ENCODE measurements at places on chromosomes 16 and 17.

GRCh38 chr16:31331141-31331764, 23.7 kb upstream of the ITGAX start:
- no peak for DNase-seq

DNA sequence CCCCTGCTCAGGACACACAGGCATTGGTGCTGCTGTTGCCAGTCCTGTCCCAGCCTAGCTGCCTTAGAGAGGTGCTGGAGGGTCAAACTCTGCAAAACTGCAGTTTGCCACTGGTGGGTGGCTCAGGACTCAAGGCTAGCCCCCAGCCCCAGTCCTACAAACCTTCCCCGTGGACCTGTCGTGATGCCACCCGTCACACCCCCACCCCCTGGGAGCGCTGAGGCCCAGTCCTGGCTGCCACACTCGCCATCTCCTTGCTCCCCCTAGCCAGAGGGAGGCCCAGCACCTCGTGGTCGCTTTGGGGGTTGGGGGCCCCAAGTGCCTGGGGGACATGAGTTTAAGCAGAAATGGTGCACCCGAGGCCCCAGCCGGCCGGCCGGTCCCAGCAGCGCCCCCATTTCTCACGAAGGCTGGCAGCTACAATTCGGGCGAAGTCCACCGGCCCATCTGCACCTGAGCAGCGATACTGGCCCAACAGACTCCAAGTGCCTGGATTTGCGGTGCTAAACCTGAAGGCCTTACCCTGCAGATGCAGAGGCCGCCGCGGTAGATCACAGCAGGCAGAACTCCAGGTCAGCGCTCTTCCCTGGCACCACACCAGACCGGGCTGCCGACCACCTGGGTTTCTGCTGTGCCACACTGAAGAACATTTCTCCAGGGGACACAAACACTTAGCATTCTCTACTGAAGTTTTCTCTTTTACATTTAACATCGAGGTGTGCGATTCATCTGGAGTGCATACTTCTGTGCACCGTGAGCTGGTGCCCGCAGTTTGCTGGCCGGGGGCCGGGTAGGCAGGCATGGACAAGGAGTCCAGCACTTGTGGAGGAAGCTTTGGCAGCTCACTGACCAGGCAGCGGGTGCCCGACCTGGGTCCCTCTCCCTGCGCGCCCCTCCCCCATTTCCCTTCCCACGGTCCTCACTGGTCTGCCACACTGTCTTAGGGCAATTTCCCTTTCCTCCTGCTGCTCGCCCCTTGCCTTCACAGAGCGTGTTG, 130.0 kb downstream of the KCNJ12 start:
- DNase-seq: no peak

DNA sequence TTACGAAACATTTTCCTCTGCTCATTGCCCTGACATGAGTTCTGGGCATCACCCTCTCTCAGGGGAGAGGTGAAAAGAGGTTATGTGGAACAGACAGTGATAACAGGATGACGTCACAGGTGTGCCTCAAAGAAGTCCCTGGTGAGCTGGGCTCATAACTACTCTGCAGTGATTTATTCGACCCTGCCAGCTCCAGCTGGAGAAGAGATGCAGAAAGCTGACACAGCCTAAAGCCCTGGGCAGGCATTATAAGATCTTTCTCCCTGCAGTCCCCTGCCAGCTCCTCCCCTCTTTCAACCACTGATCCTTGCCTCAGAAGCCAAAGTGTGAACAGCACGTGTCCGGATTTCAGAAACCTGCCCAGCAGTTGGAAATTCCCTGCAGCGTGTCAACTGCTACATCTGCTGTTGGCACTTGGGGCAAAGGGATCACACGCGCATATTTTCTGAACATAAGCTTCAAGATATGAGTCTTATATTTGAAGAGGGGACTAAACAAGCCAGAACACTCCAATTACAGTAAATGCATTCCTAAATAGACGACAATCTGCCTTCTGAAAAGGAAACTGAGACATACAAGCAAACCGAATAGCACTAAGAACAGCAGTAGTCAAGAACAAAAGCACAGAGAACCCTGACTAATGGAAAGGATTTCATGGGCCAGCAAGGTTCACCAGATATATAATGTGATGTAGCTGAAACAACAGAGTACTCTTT, 80.5 kb downstream of the SMG6 start:
- no peak for DNase-seq

DNA sequence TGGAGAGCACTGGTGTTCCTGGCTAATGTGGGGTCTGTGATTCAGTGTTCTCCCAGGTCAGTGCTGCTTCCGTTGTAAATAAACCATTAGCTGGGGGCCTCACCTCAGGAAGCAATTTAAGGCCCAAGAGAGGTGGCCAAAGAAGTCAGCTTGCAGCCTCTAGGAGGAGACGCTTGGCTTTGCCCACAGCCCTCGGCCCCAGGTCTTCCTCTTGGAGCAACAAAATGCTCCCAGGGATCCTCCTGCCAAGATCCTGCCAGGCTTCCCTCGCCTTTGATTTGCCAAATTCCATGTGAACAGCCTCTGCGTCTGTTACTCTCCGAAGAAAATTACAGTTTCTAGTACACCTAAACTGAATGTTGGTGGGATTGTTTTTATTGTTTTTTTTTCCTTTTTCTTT, 62.4 kb upstream of the TBX2 start:
- DNase-seq: no peak

- no peak for DNase-seq
Observed at GRCh38 chr16:19245326-19245925, 40.1 kb upstream of the CLEC19A start.

DNA sequence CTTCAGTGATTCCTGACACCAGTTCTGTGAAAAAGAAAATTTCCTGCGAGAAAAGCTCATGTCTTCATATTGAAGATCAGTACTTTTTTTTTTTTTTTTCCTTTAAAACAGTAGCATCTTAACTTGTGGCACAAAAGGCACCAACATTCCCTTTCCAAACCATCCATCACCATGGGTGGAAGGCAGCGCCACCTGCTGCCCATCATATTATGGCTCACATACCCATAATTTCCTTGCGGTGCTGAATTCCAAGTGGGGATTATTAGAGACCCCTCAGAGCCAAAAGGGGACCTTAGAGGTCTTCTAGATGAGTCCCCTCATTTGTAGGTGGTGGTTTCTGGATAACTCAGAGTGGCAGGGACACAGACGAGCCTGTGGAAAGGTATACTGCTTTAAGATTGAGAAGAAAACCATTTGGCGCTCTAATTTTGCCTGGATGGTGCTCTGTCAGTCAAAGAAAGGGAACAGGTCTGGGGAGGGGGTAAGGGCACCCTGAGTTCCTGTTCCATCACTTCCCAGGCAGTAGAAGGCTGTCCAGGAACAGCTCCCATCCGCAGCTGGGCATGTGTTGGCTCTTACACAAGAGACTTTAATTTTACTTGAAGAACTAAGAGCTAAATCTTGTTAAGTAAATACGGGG, 7.9 kb upstream of the SOST start:
- DNase-seq: no peak

DNA sequence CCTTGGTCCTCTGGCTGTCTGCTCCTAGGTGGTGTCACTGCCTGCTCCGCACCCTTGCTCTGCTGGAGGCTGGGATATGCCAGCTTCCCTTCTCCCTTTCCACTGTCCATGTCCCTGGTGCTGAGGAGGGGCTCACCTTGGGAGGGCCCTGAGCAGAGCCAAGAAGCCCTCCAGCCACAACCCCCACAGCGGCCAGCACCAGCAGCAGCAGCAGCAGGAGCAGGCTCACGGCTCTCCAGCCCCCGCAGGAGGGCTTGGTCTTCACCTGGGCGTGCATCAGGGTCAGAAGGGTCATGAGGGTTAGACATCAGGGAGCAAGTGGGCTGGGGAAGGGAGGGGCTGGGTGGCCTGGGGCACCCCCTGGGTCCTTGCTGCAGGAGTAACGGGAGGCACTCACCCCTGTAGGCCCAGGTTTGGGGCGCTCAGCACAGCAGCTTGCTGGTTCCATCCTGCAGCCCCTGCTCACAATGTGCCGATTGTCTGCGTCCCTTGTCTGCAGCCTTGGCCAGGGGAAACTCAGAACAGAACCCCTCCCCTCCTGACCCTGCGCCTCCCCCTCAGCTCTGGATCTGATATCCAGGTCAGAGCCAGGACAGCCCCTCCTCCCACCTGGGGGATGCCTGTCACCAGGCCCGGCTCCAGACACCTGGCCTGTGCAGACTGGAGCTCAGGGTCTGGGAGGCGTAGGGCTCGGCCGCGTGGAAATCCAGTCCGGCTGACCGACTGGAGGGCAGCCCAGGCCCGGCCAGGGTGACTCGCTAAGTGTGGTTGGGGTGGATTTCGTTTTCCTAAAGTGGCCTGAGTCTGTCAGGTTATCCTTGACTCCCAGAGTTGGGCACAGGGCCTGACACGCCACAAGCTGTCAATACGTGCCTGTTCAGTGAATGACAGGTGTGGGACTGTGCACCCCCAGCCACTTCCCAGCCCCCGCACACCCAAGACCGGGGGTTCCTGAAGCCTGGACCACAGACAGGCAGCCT, at the start of gene BRICD5:
Gene BRICD5 (minus strand): TSS at position 478 of the 980 bp plus-strand sequence. CDS start 30 bp downstream, at position 448.
- DNase-seq: no peak

DNA sequence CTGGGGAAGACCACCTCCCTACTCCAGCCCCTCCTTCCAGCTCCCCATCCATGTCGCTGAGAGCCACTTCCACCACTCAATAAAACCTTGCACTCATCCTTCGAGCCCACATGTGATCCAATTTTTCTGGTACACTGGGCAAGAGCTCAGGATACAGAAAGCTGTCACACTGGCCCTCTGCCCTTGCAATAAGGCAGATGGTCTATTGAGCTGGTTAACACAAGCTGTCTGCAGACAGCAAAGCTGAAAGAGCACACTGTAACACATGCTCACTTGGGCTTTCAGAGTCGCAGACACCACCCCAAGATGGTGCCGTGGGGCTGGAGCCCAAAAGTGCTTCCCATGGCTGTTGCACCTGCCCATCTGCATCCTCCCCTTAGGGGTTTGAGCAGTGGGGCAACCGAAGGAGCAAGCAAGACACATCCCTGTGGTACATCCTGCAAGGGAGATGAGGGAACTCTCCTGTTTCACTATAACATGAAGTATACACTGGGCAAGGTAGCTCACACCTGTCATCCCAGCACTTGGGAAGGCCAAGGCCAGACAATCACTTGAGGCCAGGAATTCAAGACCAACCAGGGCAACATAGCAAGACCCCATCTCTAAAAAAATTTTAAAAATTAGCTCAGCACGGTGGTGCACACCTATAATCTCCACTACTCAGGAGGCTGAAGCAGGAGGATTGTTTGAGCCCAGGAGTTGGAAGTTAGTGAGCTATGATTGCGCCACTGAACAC, 52.8 kb upstream of the C17orf78 start:
- no peak for DNase-seq

DNA sequence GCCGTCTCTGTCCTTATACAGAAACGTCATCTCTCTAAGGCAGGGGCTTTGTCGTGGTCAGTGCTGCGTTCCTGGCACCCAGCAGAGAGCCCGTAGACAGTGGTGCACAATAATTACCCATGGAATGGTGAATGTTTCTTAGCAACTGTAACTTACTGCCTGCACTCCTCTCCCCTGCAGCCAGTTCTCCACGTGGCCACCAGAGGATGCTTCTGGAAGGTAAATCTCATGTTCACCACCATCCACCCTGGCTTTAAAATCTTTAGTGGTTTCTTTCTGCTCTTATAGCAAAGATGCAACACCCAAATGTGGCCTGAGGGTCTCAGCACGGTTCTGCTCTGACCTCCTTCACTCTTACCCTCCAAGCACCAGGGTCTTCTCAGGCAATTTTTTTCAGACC, 150.8 kb downstream of the GRIN2A start:
- no peak for DNase-seq

DNA sequence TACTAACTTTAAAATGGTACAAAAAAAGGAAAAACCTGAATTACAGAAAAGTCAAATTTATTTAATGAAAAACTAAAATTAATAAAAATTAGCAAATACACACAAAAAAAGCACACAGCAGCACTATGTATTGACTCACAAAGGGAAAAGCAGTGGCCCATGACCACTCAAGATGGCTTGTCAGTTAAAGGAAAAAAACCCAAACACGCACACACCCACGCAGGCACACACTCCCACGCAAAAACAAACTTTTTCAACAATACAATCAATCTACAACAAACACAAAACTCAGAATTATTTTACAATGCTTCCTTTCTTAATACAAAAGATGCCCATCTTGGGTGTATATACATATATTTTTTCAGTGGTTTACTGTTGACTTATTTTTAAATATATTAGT, 24.2 kb downstream of the SIAH1 start:
- no peak for DNase-seq

DNA sequence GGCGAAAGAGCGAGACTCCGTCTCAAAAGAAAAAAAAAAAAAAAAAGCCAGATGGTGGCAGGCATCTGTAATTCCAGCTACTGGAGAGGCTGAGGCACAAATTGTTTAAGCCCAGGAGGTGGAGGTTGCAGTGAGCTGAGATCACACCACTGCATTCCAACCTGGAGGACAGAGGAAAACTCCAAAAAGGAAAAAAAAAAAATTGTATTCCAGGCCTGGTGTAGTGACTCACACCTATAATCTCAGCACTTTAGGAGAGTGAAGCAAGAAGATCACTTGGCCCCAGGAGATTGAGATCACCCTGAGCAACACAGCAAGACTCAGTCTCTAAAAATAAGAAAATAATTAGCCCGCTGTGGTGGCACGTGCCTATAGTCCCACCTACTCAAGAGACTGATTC, 20.1 kb downstream of the HBQ1 start:
- DNase-seq: no peak

- no peak for DNase-seq
Observed at GRCh38 chr17:41492351-41492750, 2.6 kb upstream of the KRT36 start.

GRCh38 chr17:73582359-73582758, 61.9 kb downstream of the SDK2 start:
- no peak for DNase-seq

GRCh38 chr16:50290856-50291255, 24.5 kb downstream of the ADCY7 start:
- DNase-seq: no peak

- no peak for DNase-seq
Observed at GRCh38 chr17:21476867-21477266, 100.7 kb downstream of the KCNJ12 start.

GRCh38 chr16:89842471-89843408, 14.5 kb downstream of the SPIRE2 start:
- DNase-seq: no peak

- no peak for DNase-seq
Observed at GRCh38 chr17:81939881-81940385, 2.8 kb upstream of the PYCR1 start.

- DNase-seq: peak; percentile 86
Observed at GRCh38 chr16:58236231-58236690, 38.4 kb upstream of the CSNK2A2 start.

DNA sequence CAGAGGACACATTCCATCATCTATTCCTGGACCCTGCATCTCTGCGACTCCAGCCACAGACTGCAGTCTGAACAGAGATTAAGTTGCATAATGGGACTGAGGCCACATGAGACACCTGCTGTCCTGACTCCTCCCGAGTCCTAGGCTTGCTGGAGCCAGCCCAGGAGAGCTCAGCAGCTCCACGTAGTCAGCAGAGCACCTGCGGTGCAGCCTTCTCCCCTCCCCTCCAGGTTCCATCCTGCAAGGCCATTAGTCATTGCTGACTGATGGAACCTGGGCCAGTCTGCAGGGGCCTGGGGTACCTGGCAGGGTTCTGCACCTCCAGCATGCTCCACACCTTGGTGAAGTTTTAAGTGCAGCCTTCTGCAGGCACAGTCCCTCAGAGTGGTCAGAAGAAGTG, 76.7 kb downstream of the PLD6 start:
- no peak for DNase-seq
